ENCODE measurements at places on chromosomes 5 and 9. TPM values are rescaled to one million over a fixed set of nuclear protein-coding genes. Genes with fewer than 3 reads are reported as not detected.

Gene CCDC152
- 10.5 TPM for polyA plus RNA-seq

DNA sequence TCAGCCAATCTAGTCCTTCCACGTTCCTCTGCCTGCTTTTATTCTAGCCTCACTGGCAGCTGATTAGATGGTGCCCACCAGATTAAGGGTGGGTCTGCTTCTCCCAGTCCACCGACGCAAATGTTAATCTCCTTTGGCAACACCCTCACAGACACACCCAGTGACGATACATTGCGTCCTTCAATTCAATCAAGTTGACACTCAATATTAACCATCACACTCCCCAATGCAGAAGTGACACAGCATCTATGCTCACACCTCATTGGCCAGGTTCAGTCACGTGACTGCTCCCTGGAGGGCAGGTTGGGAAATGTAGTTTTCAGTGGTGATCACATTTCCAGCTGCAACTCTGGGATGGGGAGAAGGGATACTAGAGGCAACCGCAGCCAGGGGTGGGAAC, 13.0 kb downstream of the SUSD3 start:
- DNase-seq: no peak

DNA sequence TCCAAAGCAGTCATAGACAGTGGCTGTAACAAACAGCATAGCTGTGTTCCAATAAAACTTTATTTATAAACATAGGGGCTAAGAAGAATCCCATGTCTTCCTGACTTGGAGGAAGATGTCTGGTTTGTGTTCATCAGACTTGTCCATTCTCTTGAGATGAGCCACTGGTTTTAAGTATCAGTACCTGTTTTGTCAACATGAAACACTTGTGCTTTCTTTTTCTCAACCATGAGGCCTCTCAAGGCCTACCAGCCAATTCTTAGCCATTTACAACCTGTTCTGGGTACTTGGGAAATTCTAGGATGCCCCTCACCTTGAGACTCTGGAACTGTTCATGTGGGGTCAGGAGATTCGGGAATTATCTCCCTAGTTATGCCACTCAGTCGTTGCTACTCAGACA, 154.3 kb upstream of the PPP1R2B start:
- DNase-seq: no peak

DNA sequence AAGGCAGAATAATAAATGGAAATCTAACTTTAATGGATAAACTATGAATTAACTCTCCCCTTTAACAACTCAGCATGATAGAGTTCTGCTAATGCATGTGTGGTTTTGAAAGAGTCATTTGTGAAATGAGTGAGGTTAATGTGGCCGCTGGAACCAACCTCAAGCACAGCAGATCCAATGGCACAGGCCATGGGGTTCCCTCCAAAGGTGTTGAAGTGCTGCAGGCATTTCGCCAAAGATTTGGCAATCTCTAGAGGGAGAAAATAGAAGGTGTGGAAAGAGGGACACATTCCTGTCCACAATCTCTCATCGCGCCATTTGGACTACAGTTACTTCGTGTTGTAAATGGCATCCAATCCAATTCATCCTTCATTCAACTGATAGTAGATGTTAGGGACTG, 35.0 kb downstream of the AGXT2 start:
- DNase-seq: no peak

Gene LMX1B
- polyA plus RNA-seq: 15.9 TPM

GRCh38 chr5:108753877-108754276, 6.2 kb downstream of the FER start:
- DNase-seq: no peak

DNA sequence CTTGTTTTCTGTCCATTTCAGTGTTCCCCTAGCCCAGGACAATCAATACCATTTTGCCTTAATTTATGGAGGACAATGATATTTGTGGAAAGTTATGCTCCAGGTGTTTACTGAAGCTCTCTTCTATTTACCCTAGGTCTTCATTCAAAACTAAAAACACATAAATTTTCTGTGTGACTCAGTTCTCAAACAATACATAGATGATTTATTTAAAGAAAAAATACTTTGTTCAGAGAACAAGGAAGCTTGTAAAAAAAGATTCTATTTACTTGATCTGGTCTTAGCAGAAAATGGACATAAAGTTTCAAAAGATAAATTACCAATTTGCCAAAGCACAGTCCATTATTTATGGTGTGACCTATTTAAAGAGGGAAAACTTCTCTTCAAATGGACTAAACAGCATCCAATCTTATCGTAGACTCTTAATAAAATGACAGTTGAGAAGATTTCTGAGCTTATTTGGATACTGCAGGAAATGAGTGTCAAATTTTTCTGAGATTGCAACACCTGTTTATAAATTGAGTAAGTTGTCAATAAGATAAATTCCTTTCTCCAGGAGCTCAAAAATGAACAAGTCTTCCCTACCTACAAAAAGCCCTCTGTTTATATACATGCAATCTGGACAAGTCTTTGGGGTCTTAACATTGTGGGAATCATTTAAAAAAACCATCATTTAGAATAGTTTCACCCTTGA, 627.2 kb downstream of the PSAT1 start:
- no peak for DNase-seq

GRCh38 chr5:153043886-153044285, 446.6 kb upstream of the GRIA1 start:
- DNase-seq: no peak

Gene PFN3
- 3.2 TPM for polyA plus RNA-seq

Gene LRRC26
- not detected for polyA plus RNA-seq

DNA sequence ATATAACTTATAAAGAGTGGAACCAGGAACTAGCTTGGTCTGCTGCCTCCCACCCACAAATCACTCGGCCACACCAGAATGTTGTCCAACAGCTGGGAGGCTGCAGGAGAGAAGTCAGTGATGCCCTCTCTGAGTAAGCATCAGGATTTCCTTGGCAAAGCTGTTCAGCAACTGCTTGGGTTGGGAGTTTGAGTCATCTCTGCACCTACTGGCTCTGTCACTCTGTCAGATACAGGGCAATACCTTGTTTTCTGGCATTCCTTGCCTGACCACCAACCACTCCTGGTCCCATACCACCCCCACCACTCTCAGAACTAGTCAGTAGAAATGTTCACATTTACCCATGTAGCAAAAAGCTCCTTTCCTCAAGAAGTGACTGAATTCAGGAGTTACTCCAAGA, 36.8 kb upstream of the GCNT4 start:
- no peak for DNase-seq

DNA sequence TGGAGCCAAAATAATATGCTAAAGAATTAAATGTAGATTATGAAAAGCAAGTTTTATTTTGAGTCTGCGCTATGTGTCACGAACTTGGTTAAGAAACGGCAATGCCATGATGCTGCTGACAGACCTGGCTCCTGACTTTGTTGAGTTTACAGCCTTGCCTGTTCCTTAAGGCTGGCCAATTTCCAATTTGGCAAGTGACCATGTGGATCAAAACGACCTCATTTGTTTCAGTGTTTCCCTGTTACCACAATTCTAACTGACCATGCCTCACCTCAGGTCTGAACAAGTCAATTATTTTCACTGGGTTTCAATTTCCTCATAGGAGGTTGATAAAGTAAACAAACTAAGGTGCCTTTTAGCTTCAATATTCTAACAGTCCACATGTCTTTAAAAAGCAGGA, 461.4 kb downstream of the ZNF608 start:
- DNase-seq: no peak
